Hippocampal formation (tissue), 2 donors: ENCODE measurements at places on chromosomes 5 and 9.

GRCh38 chr9:21078702-21079101, 960 bp upstream of the IFNB1 start:
- DNase-seq, result no peak

- no peak for DNase-seq
Measured at GRCh38 chr5:35886381-35886780, 29.7 kb downstream of the IL7R start.

DNA sequence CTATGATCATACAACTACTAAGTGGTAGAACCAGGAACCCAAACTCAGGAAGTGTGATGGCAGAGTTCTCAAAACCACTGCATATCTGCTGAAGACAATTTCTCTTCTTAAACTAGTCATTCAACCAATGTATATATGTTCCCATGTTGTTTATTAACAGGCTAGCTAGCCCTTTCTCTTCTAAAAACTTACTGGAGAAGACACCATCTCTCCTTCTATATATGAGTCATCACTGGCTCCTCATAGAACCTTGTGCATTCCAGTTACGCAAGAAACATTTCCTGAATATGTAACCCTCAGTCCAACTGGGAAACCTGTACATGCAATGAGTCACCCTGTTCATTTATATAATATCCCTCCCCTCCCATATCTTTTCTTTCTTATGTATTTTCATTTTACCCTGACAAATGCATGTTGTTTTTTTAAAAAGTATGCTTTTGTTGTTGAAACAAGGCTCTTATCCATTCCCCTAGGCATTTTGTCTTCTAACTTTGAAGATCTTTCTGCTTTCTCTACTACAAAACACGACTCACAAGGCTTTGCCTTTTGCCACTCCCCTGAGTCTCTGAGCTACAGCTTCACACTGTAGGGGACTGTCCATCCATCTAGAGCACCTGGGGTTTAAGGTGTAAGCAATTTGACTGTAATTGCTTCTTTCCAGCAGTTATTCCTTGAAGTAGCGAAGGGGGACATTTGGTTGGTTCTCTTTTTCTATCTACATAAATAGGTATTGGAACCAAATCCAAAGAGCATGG, 119.5 kb downstream of the ANXA1 start:
- DNase-seq, result no peak

DNA sequence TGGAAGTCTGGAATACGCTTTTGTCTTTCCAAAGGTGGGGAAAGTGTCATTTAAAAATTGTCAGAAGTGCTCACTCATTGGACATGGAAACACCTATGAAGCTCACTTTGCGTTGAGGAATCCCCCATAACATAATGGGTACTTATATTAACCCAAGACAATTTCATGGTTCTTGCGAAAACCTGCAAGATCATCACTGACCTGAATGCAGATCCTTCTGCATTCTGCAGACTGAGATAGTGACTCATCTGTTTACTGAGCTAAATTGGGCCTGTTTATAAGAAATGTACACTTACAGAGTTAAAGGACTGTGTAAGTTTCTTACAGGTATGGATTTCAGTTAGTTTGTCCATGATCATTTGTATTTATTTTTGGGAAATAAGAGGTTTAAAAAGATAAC, 153.0 kb downstream of the HMHB1 start:
- no peak for DNase-seq

DNA sequence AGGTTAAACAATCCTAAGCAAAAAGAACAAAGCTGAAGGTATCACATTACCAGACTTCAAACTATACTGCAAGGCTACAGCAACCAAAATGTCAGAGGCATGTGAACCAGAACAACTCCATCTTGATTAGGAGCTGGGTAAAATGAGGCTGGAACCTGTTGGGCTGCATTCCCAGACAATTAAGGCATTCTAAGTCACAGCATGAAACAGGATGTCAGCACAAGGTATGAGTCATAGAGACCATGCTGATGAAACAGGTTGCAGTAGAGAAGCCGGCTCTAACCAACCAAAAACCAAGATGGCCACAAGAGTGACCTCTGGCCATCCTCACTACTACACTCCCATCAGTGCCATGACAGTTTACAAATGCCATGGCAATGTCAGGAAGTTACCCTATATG, 252.0 kb downstream of the RASEF start:
- no peak for DNase-seq

- DNase-seq, result no peak
Measured at GRCh38 chr5:100899675-100900074, 3.4 kb downstream of the ST8SIA4 start.

DNA sequence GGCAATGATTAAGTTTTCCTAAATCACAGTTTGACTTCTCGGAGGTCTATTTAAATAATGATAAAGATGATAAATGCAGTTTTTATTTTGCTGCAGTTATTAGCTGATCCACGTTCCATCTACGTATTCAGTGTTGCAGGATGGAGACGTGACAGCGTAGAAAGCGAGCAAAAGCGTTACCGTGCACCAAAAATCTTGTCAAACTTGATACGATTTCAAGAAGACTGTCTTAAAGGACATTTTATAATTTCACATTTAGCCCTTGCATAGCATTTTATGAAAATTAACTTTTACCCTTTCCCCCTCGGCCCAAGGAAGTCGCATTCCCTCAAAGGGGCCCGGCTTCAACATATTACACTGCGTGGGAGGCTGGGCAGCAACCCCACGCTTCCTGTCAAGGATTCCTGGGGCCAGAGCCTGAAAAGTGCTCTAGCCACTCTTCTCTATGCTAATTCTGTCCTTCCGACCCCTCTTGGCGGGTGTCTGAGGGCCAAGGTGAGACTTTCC, 7.1 kb upstream of the PURA start:
- no peak for DNase-seq

GRCh38 chr9:109475526-109475925, 22.6 kb downstream of the PTPN3 start:
- DNase-seq, result no peak

GRCh38 chr9:88266416-88266815, 121.8 kb upstream of the SPIN1 start:
- no peak for DNase-seq

DNA sequence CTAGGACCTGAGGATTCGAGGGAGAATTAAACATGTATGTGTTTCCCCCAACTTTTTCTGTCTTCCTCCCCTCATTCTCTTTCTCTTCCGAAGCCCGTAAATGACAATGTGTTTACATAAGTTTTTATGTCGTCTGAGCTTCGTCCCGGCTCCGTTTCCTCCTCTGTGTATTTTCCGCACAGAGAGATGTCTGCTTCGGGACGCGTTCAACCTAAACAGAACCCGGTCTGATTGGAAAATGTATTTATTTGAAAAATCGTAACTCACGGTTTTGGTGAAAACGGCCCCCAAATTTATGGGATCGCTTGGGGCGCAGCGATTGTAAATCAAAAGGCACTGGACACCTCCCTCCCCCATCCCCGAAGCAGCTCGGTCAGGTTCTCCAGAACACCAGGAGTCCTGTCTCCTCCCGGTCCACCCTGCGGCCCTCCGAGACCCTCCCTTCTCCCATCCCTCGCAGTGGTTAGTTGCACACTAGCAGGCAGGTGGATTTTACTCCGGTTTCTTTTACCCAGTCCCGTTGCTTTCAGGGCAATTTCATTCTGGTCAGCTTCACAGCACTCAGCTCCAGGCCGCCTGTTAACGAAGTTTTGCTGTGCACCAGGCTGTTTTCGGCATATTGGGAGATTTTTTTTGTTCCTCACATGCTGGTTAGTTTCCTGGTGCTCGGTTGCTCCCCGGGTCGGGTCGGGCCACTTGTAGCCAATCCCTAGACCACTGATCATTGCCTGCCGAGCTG, 5.8 kb upstream of the HAND1 start:
- DNase-seq, result no peak

GRCh38 chr5:69271376-69271775, 36.7 kb downstream of the CDK7 start:
- no peak for DNase-seq

- no peak for DNase-seq
Measured at GRCh38 chr9:71675105-71675856, 93.0 kb downstream of the CEMIP2 start.
